Retinal pigment epithelial cell (primary cell): ENCODE measurements at places on chromosomes 2 and 18.

DNA sequence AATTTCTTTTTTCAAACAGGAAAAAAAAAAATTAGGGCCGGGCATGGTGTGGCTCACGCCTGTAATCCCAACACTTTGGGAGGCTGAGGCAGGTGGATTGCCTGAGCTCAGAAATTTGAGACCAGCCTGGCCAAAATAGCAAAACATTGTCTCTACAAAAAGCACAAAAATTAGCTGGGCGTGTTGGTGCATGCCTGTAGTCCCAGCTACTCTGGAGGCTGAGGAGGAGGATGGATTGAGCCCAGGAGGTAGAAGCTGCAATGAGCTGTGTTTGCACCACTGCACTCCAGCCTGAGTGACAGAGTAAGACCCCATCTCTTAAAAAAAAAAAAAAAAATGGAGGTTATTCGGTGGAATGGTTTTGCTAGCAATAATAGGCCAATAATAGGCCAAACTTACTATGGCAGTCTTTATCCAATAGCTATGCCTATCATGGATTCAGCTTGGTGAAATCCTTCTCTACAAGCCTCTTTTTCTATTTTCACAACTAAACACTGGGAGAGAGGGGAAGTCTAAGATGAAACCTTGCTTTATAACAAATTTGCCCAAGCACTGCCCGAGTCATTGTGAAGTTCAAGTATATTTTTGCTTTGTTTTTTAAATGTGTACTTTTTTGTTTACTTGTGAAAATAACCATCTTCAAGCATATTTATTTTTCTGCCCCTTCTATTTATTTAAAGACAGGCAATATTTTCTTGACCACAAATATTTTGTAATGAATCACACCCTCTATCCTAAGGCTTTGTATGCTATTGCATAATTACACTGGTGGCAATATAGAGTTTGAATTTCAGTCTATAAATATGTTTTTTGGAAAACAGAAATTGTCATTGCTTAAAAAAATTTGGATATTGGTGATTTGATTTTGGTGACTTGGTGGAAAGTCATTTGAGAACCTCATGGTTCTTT is 20.0 kb upstream of the KYNU start:
- DNase-seq = no peak

DNA sequence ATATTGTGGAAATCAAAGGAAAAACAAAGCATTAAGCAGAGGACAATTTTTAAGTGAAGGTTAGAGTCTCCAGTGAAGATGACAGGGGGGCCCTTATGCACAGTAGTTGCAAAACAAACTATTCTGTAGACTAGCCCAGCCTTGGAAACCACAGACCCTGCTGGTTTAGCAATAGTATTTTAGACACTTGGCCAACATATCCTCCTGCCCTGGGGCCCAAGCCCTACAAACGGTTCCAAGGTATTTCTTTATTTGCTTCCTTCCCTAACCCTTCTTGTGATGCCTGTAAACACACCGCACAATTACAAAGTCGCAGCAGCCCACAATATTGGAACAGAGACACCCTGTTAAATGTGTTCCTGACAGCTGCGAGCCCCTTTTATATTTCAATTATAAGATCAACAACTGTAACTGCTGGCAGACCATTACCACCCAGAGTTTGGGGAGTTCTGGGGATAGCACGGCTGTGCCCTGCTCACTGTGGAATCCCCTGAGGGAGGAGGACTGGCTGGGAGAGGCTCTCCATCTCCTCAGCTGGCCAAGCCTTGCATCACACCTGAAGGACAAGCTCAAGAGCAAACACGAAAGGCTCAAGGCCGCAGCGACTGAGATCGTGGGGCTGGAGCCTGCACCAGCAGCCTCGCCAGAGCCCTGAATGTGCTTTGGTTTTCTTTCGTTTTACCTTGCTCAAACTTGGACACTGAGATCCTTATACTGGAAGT is 282.2 kb upstream of the ATP5MC3 start:
- no peak for DNase-seq

- no peak for DNase-seq
Observed at GRCh38 chr2:18514526-18515461, 45.7 kb downstream of the RDH14 start.

DNA sequence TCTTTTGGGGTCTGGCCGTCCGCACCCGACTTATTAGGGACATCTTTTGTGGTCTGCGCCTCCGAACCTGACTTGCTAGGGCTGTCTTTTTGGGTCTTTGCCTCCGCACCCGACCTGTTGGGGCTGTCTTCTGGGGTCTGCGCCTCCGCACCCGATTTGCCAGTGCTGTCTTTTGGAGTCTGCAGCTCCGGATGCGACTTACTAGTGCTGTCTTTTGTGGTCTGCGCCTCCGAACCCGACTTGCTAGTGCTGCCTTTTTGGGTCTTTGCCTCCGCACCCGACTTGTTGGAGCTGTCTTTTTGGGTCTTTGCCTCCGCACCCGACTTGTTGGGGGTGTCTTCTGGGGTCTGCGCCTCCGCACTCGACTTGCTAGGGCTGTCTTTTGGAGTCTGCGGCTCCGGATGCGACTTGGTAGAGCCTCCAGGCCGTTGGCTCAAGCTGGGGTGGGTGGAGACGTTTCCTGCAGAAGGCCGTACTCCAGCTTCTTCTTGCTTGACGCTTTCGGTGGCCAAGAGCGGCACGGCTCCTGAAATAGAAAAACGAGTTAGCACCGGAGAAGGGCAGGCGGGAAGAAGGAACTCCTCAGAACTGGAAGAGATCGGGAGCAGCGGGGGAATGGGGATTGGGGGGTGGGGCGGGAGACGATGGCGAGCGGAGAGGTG is 498 bp downstream of the TGOLN2 start:
- no peak for DNase-seq

- no peak for DNase-seq
Observed at GRCh38 chr18:10437837-10438236, 16.6 kb upstream of the APCDD1 start.

DNA sequence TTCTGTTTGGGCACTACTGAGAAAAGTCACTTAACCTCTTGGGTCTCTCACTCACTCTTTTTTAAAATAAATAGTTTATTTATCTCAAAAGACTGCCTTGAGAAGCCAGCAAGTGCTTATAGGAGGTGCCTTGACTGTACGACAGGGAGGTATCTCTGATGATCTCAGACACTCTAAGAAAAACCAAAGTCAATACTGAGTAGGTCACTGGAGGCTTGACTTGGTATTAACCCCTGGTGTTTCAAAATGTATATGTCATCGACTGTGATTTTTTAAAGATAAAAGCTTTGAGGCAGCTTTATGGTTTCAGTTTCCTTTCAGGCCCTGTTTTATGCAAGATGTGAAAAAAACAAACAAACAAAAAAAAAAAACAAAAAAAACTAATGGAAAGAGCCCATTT is 33.7 kb downstream of the MREG start:
- DNase-seq = no peak
